ENCODE measurements at places on chromosomes 7 and 10.

GRCh38 chr7:134388336-134389019 lies 70.4 kb downstream of the AKR1B1 start:
- DNase-seq: no peak

- peak; percentile 86 for DNase-seq
Measured at GRCh38 chr10:86960003-86960862, 1.8 kb downstream of the SNCG start.

DNA sequence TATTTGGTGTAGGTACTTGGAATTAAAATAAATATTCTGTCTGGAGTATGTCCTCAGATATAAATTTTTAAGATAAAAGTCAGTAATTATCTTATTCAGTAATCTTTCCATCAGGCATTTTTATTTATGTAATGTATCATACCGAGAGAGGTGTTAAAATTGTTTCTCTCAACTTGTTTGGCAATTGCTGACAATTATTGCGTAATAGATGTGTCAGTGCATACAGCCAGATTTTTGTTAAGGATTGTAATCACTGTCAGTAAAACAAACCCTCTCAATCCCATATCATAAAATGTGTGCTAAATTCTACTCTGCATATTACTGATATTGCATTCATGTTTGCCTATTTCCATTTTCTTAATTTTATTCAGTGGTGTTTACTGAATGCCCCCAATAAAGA lies 69.2 kb downstream of the CNTNAP2 start:
- DNase-seq: no peak

- no peak for DNase-seq
Measured at GRCh38 chr7:5339955-5340354, 57.2 kb downstream of the SLC29A4 start.

DNA sequence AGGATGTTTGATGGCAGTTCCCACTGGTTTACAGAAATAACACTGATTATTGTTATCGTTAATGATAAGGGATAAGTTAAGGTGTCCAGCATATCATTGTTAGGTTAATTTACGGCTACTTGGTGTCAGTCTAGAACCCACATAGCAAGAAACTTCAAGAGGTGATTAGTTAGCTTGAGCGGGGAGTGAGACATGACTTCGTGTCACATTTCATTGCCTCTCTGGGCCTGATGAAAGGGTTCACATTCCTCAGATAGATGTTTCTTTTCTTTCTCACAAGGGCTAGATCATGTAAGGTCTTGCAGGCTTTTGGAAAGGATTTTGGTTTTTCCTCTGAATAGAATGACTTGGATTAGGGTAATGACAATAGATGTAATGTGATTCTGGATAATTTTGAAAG lies 26.7 kb downstream of the WAC start:
- DNase-seq: no peak

GRCh38 chr10:132674311-132674710 lies 111.6 kb downstream of the NKX6-2 start:
- no peak for DNase-seq

DNA sequence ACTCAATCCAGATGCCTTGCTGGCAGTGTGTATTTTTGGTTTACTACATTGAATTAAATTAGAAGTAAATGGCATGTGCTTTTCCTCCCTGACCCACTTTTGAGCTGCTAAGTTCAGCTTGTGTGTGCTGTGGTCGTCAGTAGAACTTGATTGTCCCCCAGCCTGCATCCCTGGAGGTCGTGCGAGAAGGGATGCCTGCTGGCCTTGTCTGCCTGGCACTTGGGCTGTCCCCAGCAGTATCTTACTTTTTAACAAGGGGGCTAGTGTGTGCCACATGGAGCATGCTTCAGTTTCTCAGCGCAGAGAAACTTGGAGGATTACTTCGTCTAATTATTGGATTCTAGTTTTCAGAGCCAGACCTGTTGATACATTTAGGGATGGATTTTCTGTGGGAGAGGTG lies 80.2 kb downstream of the ADCY1 start:
- no peak for DNase-seq

- no peak for DNase-seq
Measured at GRCh38 chr10:92830478-92831389, 17.6 kb upstream of the EXOC6 start.

GRCh38 chr7:483656-484355 lies 35.8 kb downstream of the PDGFA start:
- DNase-seq: no peak

DNA sequence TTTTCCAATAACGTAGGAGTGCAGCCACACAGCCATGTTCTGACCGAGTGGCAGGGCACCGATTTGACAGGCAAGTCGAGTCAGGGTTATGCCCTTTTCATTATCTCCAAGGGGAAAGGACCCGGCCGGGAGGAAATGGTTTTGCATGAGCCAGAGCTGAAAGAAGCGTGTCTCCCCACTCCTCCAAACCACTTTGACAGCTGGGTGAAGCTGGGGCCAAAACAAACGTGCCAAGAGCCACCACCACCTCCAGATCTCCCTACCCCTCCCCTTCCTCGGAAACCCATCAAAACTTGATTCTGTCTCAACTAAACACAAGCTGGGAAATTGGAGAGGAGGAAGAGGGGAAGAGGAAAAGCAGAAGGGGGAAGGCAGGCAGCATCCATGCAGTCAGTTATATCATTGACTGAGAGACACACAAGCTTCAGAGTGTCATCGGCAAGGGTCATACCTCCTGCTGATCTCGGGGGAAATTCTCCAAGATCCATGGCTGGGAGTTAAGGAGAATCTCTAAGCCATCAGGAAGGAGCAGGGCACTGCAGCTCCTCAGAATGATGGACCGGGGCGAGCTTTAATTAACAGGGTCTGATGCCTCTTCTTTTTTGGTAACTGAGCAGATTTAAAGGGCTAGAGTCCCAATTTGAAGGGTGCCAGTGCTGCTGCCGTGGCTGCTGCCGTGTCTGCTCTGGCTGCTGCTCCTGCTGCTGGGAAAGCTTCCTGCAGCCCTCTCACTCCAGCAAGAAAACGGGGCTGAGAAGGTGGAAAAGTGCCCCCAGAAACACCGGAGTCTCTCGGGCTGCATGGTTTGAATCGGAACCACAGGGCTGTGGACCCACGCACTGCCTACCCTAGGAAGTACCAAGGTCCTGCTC lies 34.7 kb upstream of the CALN1 start:
- DNase-seq: no peak

GRCh38 chr7:28858206-28858605 lies 99.9 kb downstream of the TRIL start:
- no peak for DNase-seq

DNA sequence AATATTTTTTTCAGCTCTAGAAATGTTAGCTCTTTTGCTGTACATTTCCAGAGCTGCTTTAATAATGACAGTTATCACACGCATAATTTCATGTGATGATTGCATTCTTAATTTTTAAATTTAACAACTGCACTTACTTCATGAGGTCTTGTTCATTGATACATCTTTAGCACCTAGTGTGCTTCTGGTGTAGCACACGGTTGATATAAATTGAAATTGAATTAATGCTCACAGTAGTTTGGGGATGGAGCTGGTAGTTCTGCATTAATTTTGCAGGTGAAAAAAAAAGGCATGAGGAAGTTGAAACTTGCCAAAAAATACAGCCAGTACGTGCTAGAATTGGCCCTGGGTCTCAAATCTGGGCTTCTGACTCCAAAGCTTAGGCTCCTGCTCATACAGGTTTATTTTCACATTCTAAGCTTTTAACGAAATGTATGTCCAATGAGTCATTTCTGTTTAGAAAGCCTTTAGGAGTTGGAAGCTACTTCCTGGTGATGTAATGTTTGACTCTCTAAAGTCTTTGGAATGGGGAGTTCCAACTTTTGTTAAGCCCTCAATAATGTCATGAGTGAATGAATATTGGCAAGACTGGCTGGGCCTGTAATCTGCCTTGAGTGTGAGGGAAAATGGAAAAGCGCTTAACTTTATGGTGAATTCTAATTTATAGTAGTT lies 62.5 kb downstream of the DAGLB start:
- no peak for DNase-seq

- DNase-seq: no peak
Measured at GRCh38 chr7:44322631-44323363, 2.6 kb downstream of the CAMK2B start.

GRCh38 chr7:85038466-85038865 lies 148.4 kb downstream of the SEMA3D start:
- no peak for DNase-seq

DNA sequence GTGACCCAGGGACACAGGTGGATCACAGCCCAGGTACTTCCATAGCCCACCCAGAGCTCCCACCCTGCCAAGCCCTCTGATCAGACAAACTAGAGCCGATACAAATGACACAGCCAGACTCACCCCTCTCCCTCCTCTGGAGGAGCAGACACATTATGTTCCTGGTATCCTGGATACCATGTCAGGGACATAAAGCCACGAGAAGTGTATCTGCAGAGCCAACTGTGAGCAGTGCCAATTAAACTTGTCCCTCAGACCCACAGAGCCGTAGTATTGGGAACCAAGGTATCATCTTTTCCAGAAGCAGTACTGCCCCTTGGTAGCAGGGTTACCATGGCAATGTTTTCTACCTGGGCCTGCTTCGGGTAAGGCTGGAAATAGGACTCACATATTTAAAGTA lies 47.3 kb upstream of the CPXM2 start:
- DNase-seq: no peak

DNA sequence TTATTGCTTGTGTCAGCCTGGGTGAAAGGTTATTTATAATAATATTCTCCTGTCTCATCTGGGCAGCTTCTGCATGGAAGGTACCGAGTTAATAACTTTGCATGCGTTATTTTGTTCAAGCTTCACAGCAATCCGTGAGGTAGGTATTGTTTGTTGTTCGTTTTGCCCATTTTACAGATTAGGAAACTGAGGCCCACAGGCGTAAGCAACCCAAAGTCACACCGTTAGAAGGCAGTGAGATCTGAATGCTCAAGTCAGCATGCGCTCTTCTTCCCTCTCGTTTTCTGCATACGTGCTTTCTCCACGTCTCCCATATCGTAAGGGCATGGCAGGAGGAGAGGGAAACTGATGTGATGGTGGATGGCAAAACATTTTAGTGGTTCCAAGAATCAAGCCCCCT lies 34.1 kb downstream of the LHPP start:
- no peak for DNase-seq

DNA sequence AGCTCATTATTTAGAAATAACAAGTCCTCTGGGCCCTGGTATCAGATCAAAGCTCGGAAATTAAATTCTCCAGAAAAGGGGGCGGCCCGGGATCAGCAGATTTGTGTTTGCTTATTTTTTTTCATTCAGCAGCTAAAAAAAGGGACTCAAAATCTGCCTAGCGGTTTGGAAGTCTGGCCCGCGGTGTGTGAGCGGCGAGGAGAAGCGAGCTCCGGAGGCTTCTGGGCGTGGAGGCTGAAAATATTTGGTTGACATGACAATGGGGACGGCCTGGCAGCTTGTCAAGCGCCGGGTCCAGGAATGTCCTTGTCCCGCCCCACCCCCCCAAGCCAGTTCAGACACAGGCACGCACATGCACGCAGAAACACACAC lies 43.4 kb downstream of the FOXL3 start:
- no peak for DNase-seq

DNA sequence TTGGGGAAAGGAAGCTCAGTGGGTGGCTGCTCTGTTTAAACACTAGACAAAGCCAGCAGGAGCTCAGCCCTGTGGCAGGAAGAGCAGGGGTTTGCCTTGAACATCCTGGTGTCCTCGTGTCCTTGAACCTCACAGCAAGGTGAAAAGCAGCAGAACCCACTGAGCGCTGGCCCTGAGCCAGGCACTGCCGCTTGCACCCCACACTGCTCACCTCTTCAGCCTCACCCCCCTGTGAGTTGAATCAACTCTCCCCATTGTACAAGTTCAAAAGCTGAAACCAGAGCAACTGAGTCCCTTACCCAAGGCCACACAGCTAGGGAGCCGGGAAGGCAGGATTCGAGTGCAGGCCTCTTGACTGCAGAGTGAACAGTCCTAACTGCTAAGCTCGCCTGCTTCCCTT lies 32.0 kb downstream of the SLC29A3 start:
- DNase-seq: no peak

- DNase-seq: no peak
Measured at GRCh38 chr7:31069860-31070555, 17.9 kb downstream of the ADCYAP1R1 start.

DNA sequence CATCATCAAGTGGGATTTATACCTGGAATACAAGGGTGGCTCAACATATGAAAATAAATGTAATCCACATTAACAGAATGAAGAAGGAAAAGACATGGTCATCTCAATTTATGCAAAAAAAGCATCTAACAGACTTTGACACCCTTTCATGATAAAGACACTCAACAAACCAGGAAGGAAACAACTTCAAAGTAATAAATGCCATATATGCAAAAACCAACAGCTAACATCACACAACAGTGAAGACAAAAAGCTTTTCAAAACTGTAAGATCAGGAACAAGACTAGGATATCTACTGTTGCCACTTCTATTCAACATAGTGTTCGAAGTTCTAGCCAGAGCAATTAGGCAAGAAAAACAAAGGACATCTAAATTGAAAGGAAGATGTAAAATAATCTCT lies 22.9 kb downstream of the TNPO3 start:
- no peak for DNase-seq

GRCh38 chr7:95322396-95322795 lies 1.9 kb downstream of the PON1 start:
- DNase-seq: no peak

All from GM12891 (cell line).